ENCODE measurements at places on chromosomes 11 and 22.

DNA sequence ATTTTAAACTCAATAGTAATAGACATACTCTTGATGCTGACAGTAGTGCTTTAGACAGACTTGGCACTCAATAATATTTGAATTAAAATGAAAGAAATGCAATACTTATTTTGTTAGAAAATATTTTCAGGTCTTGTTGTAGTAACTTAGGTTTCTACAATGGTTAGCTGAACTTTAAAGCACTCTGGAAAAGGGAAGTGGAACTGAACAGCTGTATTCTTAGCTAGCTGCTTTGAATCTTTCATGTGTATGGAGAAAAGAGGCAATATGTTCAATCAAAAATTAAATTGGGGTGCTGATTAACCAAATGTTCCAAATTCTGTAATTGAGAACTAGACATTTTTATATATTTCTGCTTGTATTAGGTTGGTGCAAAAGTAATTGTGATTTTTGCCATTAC lies 517.9 kb upstream of the RAG2 start:
- DNase-seq, result no peak
- H3K27ac ChIP-seq, result no peak overlapping the region
- H3K27me3 ChIP-seq, result no peaks in the 10 kb centered on the region
- H3K4me1 ChIP-seq, result no peaks in the 10 kb centered on the region
- no peaks in the 10 kb centered on the region for H3K36me3 ChIP-seq

GRCh38 chr11:65064847-65065240 lies 6.5 kb upstream of the NAALADL1 start:
- H3K27me3 ChIP-seq, result no peaks in the 10 kb centered on the region
- H3K27ac ChIP-seq, result no peak overlapping the region
- no peak overlapping the region for H3K4me3 ChIP-seq
- no peak for DNase-seq

DNA sequence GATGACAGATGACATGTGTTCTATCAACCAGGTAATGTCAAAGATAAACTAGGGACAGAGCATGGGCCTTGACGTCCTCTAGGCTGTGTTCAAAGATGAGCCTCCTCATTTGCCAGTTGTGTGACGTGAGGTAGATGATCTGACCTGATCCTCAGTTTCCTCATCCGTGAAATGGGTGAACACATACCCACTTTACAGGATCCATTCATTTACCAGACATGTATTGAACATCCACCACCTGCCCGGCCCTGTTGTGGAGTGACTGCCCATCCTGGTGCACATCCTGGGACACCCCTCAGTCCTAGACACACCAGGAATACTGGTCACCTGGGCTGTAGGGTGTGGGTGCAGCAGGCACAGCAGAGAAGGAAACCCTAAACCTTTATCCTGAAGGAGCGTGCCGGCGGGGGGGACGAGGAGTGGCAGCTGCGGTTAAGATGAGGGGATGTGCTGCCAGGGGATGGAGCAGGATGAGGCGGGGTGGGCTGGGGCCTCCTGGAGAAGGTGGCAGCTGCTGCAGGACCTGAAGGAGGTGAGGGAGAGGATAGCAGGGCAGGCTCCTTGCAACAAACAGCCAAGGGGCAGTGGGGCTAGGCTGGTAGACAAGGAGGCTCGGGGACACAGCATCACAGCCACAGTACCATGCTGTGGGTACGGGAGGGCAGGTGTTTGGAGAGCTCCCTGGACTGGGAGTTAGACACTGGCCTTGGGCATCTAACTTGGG lies 8.4 kb downstream of the CLDN5 start:
- H3K36me3 ChIP-seq, result no peaks in the 10 kb centered on the region
- H3K4me1 ChIP-seq, result no peaks in the 10 kb centered on the region
- H3K27ac ChIP-seq, result no peak overlapping the region
- H3K4me3 ChIP-seq, result no peak overlapping the region

- H3K4me3 ChIP-seq, result no peak overlapping the region
- H3K27me3 ChIP-seq, result no peaks in the 10 kb centered on the region
- H3K27ac ChIP-seq, result no peak overlapping the region
- peaks cover 41% of the 10 kb centered on the region for H3K4me1 ChIP-seq
Observed at GRCh38 chr22:30347255-30347892, 9.3 kb downstream of the SF3A1 start.

DNA sequence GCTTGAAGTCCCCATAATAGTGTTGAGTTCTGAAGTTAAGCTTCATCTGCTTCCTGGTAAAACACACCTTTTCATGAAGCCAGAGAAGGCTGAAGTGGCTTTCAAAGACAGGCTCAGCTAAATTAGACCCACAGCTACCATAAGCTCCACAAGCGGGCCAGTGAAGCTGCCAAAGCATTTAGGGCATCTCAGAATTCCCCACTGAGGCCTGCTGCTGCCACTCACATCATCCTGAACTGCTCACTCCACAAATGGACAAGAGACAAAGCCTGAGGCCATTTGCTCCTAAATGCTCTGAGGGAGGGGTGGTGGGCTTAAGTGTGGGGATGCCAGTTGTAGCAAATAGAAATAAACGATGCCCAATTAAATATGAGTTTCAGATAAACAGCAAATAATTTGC lies 14.6 kb downstream of the CCDC83 start:
- no peak for DNase-seq
- no peaks in the 10 kb centered on the region for H3K27me3 ChIP-seq
- H3K4me3 ChIP-seq, result no peak overlapping the region
- no peak overlapping the region for H3K27ac ChIP-seq
- no peaks in the 10 kb centered on the region for H3K36me3 ChIP-seq

DNA sequence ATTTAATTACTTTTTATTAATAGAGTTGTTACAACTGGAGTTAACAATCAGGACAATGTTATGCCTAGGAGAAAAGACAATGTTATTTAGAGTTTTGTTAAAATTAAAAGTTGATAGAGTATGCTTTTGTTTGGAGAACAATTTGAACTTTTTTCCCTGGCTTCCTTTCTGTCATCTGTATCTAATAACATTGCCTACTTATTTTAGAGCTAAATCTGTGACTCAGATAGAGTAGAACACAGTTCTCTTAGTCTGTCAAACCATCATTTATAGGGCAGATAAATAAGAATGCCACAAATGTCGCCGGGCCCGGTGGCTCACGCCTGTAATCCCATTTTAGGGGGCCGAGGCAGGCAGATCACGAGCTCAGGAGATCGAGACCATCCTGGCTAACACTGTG lies 28.9 kb upstream of the YAP1 start:
- no peak for DNase-seq
- H3K4me3 ChIP-seq, result no peak overlapping the region
- no peaks in the 10 kb centered on the region for H3K4me1 ChIP-seq
- peaks cover 25% of the 10 kb centered on the region for H3K27me3 ChIP-seq
- H3K36me3 ChIP-seq, result no peaks in the 10 kb centered on the region

GRCh38 chr22:46027211-46028105 lies 50.5 kb upstream of the WNT7B start:
- H3K36me3 ChIP-seq, result no peaks in the 10 kb centered on the region
- H3K27ac ChIP-seq, result peak overlapping the region; percentile 24
- peaks cover 43% of the 10 kb centered on the region for H3K4me1 ChIP-seq
- H3K4me3 ChIP-seq, result peak overlapping the region; percentile 34
- no peaks in the 10 kb centered on the region for H3K27me3 ChIP-seq

Data from spleen (tissue), 13 donors.